ENCODE measurements at places on chromosomes 2 and 18.

DNA sequence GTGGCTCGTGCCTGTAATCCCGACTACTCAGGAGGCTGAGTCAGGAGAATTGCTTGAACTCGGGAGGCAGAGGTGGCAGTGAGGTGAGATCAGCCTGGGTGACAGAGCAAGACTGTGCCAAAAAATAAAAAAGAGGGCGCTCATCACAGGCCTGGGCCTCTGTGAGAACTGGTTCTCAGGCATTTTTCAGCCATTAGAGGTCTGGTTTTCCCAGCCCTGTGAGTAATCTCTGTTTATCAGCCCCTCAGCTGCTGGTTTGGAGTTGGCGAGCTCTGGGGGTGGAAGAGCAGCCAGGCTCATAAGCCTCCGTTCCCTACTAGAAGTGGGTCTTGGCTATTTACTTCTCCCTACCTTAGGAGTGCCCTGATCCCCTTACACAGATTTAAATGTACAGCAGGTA, 53.1 kb downstream of the CHRNA1 start:
- DNase-seq, result no peak

GRCh38 chr18:77099485-77100370, 32.9 kb downstream of the MBP start:
- DNase-seq, result no peak

- DNase-seq, result no peak
Observed at GRCh38 chr2:179355881-179356280, 91.2 kb upstream of the SESTD1 start.

- DNase-seq, result no peak
Observed at GRCh38 chr2:85394261-85394681, 15.9 kb downstream of the CAPG start.

GRCh38 chr2:101516349-101516748, 41.4 kb upstream of the RFX8 start:
- no peak for DNase-seq

DNA sequence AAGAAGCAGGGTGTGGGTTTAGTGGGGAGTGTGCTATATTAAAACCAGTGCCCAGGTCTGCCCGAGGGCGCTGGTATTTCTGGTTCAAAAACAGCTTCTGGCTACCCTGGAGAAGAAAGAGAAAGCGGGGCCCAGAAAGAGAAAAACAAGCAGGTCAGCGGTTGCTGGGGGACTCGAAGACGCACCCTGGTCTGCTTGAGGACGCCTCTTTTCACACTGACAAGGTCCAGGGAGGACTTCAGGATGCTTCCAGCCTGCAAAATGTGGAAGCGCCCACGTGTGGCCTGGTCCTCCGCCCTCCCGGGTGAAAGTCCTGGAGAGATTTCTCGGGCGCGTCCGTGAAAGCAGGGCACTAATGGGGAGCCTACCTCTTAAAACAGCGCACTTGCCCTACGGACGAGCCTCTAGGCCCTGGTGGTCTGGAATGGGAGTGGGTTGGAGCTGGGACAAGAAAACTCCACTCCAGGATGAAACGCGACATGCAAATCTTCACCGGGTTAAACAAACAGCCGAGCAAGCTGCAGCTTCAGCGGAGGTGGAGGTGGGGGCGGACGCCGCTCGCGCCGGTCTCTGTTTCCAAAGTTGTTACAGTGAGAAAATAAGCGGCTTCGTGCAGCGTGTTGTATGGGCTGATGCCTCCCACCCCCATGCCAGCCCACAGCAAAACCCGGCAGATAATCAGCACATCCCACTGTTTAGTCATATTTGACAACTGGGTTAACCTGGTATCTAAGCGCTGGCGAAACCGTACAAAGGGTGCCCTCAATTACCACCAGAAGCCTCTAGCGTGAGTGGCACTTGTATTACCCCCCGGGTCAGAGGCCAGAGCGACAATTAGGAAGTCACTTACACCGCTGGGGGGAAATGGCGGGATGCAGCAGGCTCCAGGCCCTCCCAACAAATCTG, 1.1 kb upstream of the SP9 start:
- no peak for DNase-seq

All from activated CD4-positive, CD25-positive, alpha-beta regulatory T cell treated with anti-CD3 and anti-CD28 coated beads, Interleukin-2, amount 50 U/mL, for 16 hours (primary cell).